LHCN-M2 (cell line): ENCODE measurements at places on chromosomes 16 and 17. TPM values are rescaled to one million over a fixed set of nuclear protein-coding genes. Genes with fewer than 3 reads are reported as not detected.

GRCh38 chr16:78640886-78641285, 541.4 kb downstream of the WWOX start:
- no peak for DNase-seq

GRCh38 chr17:77222356-77222755, 81.6 kb downstream of the SEC14L1 start:
- DNase-seq = no peak

DNA sequence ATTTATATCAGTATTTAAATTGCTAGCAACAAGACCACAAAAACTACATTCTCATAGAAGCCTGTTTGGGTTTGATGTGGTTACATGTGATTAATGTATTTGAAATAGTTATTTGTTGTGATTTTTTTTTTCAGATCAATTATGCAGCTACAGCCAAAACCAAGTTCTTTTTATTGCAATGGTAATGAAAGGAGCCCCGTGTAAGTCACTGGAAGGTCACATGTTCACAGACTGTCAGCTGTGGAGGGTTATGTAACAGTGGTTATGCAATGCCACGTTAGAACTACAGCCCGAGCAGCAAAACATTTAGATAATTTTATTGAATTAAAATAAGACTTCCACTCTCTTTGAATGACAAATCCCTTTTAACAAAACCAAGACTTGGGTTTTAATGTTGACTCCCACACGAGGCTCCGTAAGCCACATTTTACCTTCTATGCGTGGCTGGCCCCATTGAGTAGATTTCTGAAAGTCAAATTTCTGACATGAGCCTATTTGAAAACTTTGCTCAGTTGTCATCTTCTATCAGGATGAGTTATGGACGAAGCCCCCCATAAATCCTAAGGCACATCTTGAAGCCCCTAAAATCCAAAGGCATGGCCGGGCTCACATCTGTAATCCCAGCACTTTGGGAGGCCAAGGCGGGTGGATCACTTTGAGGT, 41.8 kb upstream of the SEC14L1 start:
- peak; percentile 72 for DNase-seq

GRCh38 chr17:31050948-31051347, 43.8 kb upstream of the NF1 start:
- no peak for DNase-seq

- no peak for DNase-seq
Observed at GRCh38 chr17:9982159-9982558, 77.1 kb upstream of the RCVRN start.

DNA sequence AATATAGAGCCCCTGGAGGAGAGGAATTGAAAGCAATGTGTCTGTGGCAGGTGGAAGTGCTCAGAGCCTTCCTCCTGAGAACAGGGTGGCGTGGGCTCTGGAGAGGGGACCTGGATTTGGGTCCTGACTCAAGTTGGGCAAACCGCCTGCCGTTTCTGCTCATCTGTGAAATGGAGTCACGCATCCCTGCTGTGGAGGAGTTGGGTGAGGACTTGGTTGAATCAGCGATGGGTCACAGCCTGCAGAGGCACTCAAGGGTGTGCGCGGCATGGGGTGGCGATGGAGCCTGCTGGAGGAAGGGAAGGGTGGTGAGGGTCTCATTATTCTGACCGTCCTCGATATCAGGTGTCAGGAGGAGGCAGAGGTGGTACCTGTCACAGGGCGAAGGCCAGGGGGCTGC, 3.1 kb downstream of the ADAD2 start:
- DNase-seq = no peak

DNA sequence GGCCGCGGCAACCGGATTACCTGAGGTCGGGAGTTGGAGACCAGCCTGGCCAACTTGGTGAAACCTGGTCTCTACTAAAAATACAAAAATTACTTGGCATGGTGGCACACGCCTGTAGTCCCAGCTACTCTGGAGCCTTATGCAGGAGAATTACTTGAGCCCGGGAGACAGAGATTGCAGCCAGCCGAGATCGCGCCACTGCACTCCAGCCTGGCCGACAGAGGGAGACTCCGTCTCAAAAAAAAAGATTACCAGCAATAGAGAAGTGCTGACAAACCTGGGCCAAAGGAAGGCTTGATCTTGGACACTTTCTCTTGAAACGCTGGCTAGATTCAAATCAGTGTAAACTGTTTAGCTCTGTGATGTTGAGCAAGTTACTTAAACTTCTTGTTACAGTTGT, 4.3 kb downstream of the MT1H start:
- no peak for DNase-seq

DNA sequence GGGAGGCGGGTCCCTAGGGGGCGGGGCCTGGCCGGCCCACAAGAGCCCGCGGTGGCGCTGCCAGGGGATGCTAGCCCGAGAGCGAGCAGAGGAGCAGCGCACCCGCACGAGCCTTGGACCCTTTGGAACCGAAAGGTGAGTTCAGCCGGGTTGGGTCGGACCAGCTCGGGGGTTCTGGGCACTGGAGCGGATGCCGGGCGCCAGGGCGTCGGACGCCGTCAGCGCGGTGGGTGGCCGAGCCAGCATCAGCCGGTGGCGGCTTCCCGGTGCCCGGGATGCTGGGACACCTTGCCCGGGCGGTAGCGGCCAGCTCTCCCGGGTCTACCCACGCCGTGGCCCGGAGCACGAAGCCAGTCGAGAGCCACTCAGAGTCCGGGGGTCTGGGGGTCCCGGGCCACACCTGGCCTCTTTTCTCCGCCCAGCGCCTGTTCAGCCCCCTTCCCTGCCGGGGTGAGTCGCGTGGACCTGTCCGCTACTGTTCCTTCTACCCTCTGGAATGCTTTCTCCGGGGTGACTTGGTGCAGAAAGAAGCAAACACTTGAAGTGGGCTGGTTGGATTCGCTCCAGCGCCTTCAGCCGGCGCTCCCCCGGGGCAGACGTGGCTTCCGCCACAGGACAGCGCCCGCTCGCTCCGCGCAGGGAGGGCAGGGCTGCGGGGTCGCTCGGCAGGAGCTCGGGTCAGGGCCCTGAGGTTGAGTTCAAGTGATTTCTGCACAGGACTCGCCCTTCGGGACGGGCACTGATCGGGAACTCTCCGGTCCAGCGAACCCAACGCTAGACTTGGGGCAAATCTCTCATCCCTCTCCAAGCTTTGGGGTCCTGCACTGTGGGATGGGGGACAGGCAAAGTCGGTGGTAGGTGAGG, at the start of gene SCNN1G:
TSS of gene SCNN1G (plus strand) at position 67 of the 864 bp plus-strand sequence. CDS start 3,527 bp downstream, outside the sequence.
- no peak for DNase-seq

DNA sequence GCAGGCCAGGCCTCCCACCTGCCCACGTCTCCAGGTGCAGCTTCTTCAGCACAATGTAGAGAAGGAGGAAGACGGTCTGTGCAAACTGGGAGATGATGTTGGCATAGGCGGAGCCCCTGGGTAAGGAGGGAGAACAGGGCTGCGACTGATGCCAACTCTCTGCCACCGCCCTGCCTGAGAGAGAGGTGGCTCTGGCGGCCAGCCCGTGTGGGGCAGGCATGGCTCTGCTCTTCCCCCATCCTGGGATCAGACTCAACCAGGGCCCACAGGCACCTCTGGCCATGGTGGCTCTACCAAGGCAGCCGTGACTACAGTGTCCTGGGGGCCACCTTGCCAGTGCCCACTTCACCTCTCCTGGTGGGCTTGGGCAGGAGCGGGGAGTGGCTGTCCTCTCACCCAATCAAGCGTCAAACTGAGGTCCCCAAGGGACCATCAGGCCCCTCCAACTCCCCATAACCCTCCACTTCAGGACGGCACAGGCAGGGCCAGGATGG, 8.6 kb downstream of the SLC47A2 start:
- no peak for DNase-seq

DNA sequence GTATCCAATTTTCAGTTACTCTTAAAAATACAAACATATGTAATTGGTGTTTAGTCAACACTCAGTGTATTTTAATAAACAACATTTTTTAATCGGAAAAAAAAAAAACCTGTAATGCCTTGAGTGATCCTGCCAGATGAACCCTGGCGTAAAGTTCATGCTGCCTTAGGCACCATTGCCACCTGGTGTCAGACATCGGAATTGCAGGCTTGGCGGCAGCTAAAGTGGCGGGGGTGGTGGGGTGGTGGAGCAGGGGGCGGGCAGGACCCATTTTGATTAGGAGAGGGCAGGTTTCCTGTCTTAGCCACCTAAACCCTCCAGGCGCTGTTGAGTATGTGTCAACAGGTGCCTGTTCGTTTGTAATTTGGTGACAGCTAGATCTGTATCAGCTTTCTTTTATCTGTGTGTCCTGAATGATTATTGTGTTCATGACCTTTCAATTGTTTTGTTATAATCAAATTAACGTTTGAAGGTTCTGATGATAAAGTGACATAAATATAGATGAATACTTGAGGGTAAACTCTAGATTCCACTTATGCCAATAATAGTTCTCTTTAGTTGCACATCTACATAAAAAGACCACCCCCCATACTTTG, 588.7 kb downstream of the CDH13 start:
- DNase-seq = peak; percentile 35

SOX8 gene
- total RNA-seq = 5.7 and 23.1 TPM in 2 replicates

GLP2R gene
- not detected in 2 replicates for total RNA-seq

KRTAP2-2 gene
- not detected in 2 replicates for total RNA-seq

NOTUM gene
- 0.75 and 0.90 TPM in 2 replicates for total RNA-seq

TNP2 gene
- not detected in 2 replicates for total RNA-seq
